Dermis blood vessel endothelial cell (primary cell): ENCODE measurements at places on chromosomes 2 and 18. TPM values are rescaled to one million over a fixed set of nuclear protein-coding genes. Genes with fewer than 3 reads are reported as not detected.

GRCh38 chr2:106160786-106161261, 33.3 kb downstream of the UXS1 start:
- DNase-seq: no peak

NTSR2 gene
- total RNA-seq: not detected in 2 replicates

DNA sequence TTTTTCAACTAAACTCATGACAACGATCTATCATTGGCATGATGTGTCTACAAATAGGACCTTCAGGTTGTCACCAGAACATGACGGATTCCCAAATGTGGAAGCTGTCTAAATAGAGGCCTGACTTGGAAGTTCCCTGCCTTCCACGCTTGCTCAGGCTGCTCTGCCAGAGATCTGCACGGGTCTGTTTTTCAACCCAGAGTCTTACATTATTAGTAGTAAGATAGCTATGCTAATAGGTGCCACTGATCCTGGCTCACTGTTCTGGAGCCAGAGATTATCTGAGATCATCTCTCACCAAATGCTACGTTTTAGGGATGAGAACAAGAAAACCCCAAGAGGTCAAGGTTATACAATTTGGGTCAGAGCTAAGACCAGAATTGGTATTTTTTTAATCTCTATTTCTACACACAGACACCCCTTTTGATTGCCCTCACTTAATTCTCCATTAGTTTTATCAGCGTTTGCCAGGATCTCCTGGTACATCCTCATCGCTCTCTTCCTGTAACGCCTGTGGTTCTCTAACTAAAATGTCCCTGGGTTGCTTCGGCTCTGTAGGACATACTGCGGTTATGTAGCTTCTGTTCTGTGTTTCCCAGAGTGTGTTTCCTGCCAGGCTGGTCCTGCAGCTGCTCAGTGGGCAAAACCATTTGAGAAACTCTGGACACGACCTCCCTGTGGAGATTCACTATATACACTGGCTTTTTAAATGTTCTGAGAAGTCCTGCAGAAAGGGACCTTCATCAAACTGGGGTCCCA, 5.7 kb downstream of the CDC42EP3 start:
- DNase-seq: no peak

LYG1 gene
- 0.28 and 1.2 TPM in 2 replicates for total RNA-seq

CMPK2 gene
- total RNA-seq: 0.84 and 1.9 TPM in 2 replicates

GRCh38 chr2:9033385-9034168, 30.1 kb upstream of the MBOAT2 start:
- DNase-seq: no peak

GRCh38 chr2:32976409-32977063, 29.8 kb downstream of the LTBP1 start:
- DNase-seq: no peak

CNRIP1 gene
- total RNA-seq: 45.3 and 52.3 TPM in 2 replicates

WDR75 gene
- 45.6 and 49.9 TPM in 2 replicates for total RNA-seq

DCDC2C gene
- under 0.01 and 0.09 TPM in 2 replicates for total RNA-seq

GRCh38 chr2:232613538-232614134, 19.8 kb upstream of the EFHD1 start:
- no peak for DNase-seq

- no peak for DNase-seq
These were observed 7.2 kb downstream of the MFSD2B start for GRCh38 chr2:24016853-24017703.

DNA sequence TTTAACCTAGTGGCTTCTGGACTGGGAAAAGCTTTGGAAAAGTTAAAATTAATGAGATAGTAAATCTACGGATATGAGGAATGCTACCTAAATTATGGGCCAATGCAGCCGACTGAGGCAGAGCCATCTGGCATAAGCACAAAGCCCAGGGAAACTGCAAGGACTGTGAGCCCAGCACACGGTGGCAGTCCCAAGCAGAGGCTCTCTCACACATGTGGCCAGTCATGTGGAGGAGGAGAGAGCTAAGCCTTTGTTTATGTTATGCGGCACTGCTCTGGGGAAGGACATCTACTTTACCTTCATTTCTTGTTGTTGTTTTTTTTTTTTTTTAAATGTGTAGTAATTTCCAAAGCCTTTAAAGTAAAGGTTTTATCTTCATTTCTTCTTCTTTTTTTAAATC, 267.0 kb downstream of the STK39 start:
- DNase-seq: no peak

DNA sequence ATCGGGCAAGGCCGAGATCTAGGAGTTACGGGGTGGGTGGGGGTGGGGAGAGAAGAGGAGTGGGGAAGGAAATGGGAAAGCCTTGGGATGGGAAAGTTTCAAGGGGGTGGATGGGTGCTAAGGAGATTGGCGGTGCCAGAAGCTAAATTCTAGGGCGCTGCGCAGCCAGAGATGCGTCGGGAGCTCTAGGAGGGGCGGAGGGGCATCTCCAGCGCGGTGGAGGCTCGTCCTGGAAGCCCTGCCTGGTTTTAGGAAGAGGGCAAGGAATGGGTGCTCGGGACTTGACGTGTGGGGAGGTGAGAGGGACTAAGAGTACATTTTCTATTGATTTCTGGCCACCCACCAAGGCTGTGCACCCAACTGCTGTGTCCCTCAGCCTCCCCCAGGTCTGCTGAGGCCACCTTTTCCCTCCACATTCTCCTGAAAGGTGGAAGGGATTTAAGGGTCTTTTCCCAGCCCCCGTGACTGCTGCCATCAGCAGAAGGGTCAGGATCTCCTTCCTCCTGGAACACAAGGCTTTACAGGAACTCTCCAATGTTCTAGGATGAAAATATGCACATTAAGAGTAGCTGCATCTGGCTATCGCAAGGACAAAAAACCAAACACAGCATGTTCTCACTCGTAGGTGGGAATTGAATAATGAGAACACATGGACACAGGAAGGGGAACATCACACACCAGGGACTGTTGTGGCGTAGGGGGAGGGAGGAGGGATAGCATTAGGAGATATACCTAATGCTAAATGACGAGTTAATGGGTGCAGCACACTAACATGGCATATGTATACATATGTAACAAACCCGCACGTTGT, 1.4 kb downstream of the C2orf72 start:
- no peak for DNase-seq

GRCh38 chr2:29033172-29033571, 41.2 kb downstream of the PCARE start:
- peak; percentile 50 for DNase-seq

AP1S3 gene
- total RNA-seq: 1.2 and 4.4 TPM in 2 replicates

DNA sequence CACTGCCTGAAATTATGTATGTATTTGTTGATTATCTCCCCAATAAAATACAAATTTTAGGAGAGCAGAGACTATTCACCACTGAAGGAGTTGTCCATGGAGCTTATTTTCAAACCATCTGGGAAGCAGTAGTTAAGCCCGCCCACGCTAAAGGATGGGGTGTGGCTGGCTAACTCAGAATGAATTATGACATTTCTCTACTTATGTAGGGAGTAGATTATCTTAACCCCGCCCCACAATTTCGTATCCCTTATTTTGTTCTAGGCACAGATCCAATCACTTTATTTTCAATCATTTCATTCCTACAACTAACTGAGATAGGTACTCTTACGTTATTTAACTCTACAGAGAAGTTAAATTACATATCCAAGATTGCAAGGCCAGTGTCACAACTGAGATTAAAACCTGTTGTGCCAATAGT, 1.4 kb upstream of the LAPTM4A start:
- peak; percentile 76 for DNase-seq

GRCh38 chr2:172578054-172578453, 22.2 kb downstream of the PDK1 start:
- DNase-seq: no peak

DNA sequence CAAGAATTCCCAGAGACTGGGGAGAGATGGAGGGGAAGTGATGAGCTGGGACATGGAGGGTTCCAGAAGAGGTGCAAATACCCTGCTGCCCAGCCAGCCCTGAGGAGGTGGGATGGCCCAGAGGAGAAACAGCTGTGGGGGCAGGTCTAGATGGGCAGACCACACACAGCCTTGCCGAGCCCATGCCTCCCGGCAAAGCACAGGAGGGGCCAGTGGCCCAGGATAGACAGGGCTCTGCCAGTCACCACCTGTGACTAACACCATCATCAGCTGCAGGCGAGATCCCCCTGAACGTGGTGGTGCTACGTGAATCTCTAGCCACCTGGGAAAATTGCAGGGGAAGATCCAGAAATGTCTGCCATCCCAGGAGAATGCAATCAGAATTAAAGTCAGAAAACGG, 39.4 kb downstream of the SCTR start:
- no peak for DNase-seq

GRCh38 chr18:64103986-64104385, 44.9 kb downstream of the LINC00305 start:
- DNase-seq: no peak

LOXHD1 gene
- total RNA-seq: under 0.01 and 0.05 TPM in 2 replicates

DNA sequence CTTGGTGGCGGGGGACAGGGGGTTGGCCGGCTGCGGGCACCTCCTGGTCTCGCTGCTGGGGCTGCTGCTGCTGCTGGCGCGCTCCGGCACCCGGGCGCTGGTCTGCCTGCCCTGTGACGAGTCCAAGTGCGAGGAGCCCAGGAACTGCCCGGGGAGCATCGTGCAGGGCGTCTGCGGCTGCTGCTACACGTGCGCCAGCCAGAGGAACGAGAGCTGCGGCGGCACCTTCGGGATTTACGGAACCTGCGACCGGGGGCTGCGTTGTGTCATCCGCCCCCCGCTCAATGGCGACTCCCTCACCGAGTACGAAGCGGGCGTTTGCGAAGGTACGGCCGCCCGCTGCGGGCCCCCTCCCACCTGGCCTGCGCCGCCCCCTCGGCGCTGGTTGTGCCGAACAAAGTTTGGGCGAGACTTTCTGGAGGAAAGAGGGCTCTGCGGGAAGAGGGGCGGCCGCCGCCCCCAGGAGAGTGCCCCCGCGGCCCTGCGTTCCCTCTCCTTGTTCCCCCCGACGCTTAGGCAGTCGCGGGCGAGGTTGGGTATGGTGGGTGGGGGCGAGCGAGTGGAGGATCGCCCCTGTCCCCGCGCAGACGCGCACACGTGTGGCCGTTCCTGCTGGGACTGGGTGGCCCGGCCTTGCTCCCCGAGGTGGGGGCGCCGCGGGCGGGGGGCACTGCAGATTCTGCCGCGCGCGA, 866 bp downstream of the CRIM1 start:
- peak; percentile 37 for DNase-seq

CRYBA2 gene
- not detected in 2 replicates for total RNA-seq

ALLC gene
- not detected in 2 replicates for total RNA-seq

GRCh38 chr2:74514368-74515270, at the start of gene TLX2:
TLX2 (plus strand) TSS chr2:74514450; CDS start chr2:74514807, 357 bp downstream.
- peak; percentile 9 for DNase-seq

NEB gene
- total RNA-seq: 1.0 and 1.2 TPM in 2 replicates

DNA sequence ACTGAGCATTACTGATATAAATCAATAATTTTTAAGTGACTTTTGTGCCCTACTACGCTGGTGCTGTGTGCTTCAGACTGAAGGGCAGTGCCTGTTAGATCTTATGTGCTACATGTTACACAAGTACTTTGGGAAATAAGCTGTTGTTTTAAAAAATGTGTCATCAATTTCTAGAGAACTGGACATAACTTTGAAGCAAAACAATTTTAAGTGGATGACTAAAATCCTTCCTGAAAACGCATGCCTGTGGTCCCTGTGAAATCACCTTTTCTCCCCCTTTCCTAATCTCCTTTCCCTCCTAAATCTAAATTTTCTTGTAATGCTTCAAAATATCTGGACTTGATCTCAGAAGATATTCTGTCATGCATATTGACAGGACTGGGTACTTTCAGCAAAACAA, 7.1 kb upstream of the IL1RL1 start:
- DNase-seq: peak; percentile 47

- DNase-seq: no peak
These were observed 69.9 kb downstream of the ZC3H6 start for GRCh38 chr2:112345030-112346027.

GRCh38 chr18:58947136-58947732, 82.6 kb downstream of the ZNF532 start:
- no peak for DNase-seq

THSD7B gene
- total RNA-seq: under 0.01 TPM in 1 of 2 replicates, not detected in the other

FAHD2B gene
- 4.1 and 5.3 TPM in 2 replicates for total RNA-seq

DNA sequence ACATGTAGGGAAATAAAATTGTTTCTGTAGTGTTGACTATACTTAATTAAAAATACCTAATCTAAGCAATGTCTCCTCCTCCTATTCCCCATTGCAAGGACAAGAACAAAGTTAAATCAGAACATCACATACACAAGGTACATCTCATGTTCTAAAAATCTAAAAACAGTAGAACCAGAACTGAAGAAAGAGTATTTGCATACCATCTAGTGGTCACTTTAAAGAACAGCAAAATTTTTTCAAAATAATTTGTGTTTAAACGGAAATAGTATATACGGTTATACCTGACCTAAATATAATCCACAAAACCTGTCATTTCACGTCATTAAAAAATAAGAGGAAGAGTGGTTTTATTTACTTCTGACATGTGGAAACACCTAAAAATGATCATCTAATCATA, 294.3 kb upstream of the KCNH7 start:
- peak; percentile 7 for DNase-seq
